Stimulated activated CD4-positive, alpha-beta T cell treated with anti-CD3 and anti-CD28 coated beads, Interleukin-12 subunit alpha, Interleukin-12 subunit beta, amount 100 ng/mL, for 48 hours (primary cell): ENCODE measurements at places on chromosomes 16 and 17.

DNA sequence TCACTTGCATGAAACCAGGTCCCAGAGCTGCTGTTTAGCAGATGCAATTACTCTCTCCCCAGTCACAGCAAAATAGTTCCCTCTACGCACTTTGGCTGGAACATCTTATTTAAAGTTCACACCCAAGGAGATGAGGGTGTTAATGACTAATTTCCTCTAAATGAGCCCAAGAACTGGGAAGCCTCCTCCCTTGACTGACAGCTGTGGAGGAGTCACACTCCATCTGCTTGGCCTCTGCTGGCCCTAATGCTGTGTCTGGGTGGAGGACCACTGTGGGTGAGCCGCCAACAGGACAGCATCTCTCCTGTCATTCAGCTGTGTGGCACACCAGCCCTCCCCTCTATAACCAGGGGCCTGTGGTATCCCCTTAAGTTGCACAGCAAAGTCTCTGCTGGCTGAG lies 115.4 kb downstream of the SHISA6 start:
- DNase-seq: no peak

DNA sequence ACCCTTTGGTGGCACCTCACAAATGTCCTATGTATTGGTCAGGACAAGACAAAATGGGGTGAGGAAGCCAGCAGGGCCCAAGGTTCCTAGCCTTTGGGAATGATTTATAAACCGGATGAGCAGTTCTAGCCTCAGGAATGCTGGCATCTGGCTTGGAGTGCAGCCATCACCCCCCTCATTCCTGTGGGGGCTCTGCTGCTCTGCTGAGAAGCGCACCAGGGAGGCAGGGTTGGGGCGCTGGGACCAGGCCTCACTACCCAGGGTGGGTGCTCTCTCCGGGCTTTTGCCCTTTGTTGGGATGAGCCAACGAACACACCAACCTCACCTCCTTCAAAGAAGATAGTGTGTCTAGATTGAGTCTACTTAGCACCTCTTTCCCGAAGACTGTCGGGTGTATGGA lies 39.2 kb downstream of the TMEM11 start:
- no peak for DNase-seq

- DNase-seq: no peak
These were observed 118.1 kb downstream of the ENGASE start for GRCh38 chr17:79192503-79193351.

DNA sequence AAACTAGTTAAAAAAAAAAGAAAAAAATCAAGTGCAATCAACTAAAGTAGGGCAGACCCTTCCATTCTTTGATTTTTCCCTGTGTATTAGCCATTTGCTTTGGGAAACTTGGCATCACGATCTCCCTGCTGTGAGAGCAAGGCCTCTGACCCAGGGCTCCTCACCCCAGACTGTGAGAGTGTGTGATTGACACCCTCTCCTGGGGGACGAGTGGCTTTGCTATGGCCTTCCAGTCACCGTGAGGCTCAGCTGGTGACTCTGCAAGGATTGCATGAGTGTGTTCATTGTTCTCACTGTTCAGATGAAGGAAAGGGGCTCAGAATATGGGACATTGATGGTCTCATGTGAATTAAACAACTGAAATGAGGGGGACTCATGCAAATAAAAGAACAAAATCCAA lies 69.0 kb upstream of the BCAR1 start:
- no peak for DNase-seq

DNA sequence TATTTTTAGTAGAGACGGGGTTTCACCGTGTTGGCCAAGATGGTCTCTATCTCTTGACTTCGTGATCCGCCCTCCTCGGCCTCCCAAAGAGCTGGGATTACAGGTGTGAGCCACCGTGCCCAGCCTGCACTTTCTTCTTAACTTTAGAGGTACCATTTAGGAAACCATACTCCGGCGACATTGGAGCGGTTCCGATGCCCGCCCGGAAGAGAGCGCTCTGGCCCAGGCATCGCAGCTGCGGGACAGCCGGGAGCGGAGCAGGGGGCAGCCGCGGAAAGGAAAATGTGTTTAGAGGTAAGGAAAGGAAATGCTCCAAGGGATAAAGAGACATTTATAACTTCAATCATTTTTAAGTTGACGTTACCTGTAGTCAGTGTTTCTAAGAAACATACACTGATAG lies 6.0 kb upstream of the HS3ST3B1 start:
- DNase-seq: no peak

GRCh38 chr17:63998050-63998720 lies at the start of gene PRR29:
PRR29 (plus strand) TSS chr17:63998351; CDS start chr17:63998365, 14 bp downstream.
- peak; percentile 58 for DNase-seq

- no peak for DNase-seq
These were observed 44.7 kb downstream of the TMEM132E start for GRCh38 chr17:34623856-34624766.

DNA sequence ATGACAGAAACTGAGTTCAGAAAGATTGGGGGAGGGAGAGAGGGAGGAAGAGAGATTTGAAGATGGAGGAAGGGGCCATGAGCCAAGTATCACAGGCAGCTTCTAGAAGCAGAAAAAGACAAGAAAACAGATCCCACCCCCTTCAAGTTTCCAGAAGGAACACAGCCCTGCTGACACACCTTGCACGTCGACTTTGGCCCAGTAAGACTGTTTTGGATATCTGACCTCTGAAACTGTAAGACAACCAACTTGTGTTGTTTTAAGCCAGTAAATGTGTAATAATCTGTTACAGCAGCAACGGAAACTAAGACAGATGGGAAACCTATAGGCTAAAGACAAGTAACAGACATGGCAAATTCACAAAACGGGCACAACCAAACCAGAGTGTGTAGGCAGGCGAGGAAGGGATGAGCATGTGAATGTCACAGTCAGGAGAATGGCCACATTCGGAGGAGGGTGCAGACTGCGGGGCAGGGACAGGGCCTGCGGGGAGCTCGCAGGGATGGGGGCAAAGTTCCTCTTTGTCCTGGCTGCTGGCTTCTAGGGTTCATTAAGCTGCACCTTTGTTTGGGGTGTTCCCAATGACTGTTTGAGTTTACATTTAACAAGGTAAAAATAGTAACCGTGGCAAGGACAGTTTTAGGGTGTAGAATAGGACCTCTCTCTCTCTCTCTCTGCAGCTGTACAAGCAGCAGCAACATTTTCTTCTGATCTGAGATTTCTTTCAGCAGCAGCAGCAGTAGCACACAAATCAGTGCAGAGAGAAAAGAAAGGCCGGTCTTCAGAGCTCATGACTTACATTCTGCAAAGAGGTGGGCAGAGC lies 18.3 kb upstream of the ATP2C2 start:
- no peak for DNase-seq

- DNase-seq: no peak
These were observed 52.9 kb downstream of the SNX11 start for GRCh38 chr17:48160177-48161081.

- DNase-seq: no peak
These were observed 57.0 kb downstream of the TOM1L2 start for GRCh38 chr17:17915183-17915582.

- DNase-seq: no peak
These were observed 38.4 kb downstream of the WIPI1 start for GRCh38 chr17:68418876-68419275.

DNA sequence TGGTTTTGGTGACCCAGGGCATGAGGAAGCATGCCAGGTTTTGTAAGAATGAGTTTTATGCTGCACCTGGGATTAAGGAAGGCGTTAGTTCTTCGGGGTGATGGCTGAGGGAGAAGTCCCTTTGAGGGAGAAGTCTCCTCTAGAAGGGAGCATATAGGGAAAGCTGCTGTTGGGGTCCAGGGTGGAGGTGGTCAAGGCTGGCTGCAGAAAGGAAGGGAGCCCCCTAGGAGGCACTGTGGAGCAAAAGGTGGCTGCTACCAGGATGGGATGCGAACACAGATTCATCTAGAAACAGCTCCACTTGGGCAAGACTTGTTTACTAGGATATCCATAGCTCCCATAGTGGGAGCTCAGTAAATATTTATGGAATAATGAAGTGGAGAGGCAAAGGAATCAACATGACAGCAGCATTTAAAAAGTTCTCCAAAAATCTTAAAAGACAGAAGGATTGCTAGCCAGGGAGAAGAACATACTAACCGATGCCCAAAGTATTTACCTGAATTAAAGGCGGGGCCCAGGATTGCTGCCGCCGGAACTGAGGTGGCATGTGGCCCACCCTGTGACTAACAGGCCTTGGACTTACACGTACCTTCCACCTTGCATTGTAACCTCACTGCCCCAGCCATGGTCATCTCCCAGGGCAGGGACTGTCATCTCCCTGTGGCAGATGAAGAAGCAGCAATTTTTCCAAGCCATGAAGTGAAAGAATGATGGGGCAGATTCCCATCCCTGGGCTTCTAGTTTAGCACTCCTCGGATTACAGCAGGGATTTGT lies 7.1 kb upstream of the LPCAT2 start:
- no peak for DNase-seq

DNA sequence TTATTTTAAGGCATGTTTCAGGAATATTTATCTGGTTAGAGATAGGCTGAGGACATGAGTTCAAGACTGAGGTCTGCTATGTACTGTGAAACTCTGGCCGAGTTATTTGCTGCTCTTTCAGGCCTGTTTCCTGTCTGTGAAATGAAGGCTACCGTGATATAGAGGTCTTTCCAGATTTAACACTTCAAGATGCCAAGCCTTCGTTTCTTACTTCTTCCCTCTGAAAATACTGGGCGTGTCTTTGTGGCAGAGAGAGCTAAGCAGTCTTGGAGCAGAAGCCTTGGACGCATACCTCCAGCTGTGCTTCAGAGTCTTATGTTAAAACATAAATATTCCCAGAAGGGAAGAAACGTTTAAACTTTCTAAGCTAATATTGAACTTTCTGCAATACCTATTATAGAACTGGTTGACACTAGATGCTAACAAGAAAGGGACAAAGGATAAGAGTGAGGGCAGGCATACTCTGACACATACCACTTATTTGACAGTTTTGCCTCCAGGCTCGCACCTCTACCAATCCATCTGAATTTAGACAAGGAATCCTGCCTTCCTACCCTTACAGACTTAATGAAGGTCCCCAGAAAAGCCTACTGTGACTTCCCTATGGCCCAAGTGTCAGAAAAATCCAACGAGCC lies 17.5 kb downstream of the WIPI1 start:
- no peak for DNase-seq

DNA sequence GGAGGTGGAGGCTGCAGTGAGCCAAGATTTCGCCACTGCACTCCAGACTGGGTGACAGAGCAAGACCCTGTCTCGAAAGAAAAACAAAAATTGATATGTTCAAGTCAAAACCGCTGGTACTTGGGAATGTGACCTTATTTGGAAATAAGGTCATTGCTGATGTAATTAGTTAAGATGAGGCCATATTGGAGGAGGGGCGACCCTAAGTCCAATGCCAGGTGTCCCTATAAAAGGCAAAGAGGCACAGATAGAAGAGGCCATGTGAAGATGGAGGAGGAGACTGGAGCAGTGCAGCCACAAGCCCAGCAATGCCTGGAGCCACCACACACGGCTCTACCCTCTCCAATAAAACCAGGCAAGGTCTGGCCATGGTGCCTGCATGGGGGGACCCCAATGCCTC lies 50.8 kb upstream of the JPH3 start:
- no peak for DNase-seq

- DNase-seq: no peak
These were observed 4.7 kb upstream of the CDT1 start for GRCh38 chr16:88798772-88799455.

GRCh38 chr17:27461192-27461859 lies 5.1 kb downstream of the KSR1 start:
- DNase-seq: no peak

DNA sequence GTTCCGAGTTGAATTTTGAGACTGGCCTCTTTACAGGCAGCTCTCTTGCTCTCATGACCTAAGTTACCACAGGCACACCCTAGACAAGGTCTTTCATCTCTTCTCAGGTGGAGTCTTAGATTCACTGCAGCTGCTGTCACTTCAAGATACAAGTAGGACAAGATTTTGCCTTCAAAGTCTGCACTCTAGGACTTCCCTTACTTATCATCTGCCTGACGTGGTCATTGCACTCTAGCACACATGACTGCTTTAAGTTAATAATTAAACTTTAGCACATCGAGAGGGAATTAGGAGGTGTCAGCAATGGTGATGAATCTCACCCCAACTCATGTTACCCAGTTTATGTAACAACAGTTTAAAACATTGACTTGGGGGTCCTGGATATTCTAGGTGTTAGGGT lies 25.6 kb downstream of the RNF135 start:
- no peak for DNase-seq

DNA sequence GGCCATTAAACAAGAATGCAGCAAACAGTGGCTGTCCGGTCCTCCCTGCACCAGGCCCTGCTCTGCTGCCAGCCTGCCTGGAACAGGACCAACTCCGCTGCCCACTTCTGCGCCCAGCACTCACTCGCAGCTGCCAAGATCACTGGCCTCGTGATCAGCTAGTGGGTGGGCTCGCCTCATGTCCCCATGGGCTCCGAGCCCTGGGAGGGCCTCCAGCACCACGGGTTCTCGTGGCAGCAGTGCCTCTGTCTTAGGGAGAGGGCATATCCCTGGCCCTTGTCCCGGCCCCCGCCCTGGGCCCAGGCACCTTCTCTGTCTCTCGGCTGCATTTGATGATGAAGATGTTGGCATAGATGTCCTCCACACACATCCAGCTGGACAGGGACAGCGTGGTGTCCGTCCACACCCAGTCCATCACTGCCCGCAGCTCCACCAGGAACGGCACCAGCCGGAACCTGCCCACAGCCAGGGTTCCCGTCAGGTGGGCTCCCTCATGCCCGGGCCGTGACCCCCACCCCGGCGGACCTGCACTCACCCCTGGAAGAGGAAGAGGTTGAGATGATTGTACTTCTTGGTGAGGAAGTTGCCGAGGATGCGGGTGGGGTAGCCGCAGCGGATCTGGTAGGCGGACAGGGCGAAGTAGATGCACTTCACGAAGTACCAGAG lies 13.1 kb downstream of the CTU2 start:
- no peak for DNase-seq

DNA sequence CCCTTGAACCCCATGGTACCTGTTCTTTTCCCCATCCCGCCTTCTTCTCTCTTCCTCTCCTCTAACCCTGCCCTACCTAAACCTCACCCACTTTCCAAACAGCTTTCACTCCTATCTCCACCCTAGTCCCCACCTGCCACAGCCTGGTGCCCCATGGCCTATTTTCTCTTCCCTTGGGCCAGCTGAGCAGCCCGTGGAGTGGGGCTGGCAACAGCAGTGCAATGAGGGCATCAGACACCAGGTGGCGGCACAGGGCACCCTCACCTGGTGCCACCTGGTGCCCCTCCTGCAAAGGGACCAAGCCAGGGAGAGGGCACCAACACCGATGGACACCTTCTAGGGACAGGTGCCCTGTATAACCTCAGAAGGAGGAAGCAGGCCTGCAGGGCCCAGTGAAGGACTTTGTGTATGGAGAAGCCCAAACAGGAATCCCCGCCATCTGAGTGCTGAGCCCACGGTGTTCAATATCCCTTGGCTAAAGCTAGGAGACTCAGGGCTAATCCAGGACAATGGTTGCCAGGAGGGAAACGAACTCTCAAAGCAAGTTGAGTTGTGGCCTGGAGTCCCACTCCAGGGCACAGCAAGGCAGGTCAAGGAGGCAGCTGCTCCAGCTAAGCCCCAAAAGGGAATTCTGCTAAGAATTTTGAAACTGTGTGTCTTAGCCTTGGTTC lies 4.0 kb upstream of the ABCC3 start:
- DNase-seq: peak; percentile 34

GRCh38 chr16:55242667-55243066 lies 81.3 kb upstream of the IRX6 start:
- no peak for DNase-seq
